ENCODE measurements at places on chromosomes 12 and 14.

DNA sequence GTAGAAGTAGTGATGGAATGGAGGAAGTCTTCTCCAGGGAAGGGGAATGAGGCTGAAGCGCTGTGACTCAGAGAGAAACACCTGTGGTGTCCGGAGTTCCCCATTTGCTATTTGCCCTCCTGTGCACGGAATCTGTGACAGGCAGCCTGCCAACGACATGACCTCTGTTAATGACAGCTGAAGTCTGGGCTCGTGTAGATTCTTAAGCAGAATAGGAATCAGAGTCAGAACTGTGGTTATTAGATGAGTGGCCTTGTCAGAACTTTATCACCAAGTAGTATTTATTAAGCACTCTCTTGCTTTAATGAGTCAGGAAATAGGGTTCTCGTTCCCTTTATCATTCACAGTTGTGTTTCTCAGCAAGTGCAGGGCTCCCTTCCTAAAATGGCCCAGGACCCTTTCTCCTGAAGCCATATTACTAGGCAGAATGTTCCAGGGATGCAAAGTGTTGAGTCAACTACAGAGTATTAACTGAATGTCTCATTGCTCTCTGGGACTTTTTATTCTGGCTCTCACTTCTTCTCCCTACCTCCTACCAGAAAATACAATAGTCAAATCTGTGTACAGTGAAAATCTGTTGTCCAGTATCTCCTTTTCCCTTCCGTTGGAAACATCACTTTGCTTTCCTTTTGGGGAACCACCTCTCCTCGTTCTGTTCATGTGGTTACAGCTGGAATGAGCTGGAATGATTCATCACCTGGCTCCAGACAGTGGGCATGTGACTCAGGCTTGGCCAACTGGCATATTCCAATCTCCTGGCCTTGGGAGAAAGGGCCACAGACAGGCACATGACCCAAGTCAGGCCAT is 77.8 kb upstream of the MAX start:
- peak; percentile 79 for DNase-seq

GRCh38 chr14:43169722-43170121 is 1337.4 kb downstream of the FSCB start:
- no peak for DNase-seq

GRCh38 chr14:64800000-64800399 is 79.7 kb downstream of the SPTB start:
- peak; percentile 16 for DNase-seq

DNA sequence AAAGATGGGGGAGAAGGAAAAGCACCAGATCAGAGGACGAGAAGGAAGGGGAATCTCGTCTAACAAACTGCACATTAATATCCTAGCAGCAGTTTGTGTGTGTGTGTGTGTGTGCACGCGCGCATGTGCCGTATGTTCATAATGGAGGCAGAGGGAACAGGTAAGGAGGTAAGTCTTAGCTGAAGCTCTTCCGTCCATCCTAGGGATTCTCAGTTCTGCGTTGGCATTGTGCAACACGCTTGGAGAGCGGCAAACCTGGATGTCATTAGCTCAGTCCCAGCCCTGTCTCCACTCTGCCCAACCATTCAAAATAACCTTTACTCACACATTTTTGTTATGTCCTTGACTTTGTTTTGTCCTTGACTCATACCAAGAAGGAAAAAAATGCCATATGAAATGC is 1.6 kb upstream of the C1R start:
- DNase-seq, result no peak

DNA sequence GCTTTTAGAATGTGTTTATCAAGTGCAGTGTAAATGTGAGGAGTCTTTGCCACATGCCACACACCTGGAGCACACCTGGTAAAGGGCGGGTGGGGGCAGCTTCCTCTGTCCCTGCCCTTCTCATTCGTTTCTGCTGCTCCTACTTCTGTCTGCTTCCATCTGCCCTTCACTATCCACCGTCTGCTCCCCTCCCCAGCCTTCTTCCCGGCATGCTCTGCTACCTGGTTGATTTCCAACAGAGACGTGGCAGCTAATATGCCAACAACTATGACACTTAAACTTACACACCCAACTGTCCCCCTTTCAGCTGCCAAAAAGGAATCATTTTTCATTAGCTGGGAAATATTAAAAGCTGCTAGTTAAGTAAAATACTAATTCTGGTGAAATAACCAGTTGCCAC is 9.1 kb upstream of the CARMIL3 start:
- DNase-seq, result no peak

DNA sequence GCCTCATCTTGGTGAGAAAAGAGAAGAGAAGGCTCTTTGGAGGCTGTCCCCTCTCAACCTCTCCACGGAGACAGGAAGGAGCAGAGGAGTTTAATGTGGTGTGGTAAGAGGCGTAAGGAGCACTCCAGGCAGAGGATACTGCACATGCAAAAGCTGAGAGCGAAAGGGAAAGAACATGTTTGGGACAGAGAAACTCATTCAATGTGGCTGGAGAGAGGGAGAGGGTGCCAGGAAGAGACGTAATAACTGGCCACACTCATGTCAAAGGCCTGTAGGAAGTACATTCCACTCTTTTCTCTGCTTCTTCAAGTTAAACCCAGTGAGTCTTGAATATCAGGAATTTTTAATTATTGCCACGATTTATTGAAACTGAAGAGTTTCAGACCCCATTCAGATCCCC is 12.0 kb downstream of the VDR start:
- no peak for DNase-seq

- DNase-seq, result no peak
These were observed 46.0 kb upstream of the LGR5 start for GRCh38 chr12:71393625-71394024.

DNA sequence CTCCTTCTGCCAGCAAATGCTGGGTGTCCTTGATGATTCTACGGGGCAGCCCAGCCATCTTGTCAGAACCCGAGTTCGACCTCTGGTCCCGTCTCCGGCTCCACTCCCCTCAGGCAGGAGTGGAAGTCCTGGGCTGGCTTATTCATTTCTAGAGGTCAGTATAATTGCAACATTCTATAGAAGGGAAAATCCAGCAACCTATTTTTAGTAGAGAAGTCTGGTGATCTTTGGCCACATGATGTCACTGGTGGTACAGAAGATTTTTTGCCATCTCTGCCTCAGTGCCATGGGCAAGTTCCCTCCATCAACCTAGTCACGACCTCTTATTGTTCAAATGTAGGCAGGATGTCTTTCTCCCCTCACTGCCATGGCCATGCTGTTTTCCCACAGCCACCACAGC is 22.4 kb downstream of the OR10G2 start:
- DNase-seq, result no peak

DNA sequence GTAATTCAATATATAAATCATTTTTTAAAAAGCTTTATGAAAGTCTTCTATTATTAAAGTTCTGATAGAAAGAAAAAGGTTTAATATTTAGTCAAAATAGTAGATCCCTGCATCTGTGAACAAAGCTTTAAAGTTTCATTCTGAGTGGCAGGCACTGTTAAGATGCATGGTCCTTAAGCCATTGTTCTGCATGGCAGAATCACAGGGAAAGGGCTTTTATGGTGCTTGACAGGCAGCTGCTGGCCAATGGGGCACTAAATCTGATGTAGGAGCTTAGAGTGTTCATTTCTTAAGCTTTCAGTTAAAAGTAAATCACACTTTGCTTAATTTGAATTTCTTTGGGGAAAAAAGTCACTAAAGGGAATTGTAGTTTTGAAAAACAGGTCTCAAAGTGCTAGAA is 148.2 kb downstream of the PLEKHA5 start:
- DNase-seq, result no peak

- DNase-seq, result no peak
These were observed 78.7 kb upstream of the HIF1A start for GRCh38 chr14:61616524-61617185.

DNA sequence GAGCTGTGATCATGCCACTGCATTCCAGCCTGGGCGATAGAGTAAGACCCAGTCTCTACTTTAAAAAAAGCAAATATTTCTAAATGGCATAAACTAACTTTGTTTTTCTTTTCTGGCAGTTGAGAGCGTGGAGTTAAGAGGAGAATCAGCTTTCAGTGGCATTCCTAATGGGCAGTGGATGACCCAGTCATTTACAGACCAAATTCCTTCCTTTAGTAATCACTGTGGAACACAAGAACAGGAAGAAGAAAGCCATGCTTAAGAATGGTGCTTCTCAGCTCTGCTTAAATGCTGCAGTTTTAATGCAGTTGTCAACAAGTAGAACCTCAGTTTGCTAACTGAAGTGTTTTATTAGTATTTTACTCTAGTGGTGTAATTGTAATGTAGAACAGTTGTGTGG is 21.2 kb downstream of the TDG start:
- no peak for DNase-seq

GRCh38 chr14:20382526-20382925 is 30.8 kb downstream of the TEP1 start:
- DNase-seq, result no peak

- DNase-seq, result peak; percentile 86
These were observed 3.7 kb downstream of the ABHD12B start for GRCh38 chr14:50875359-50876070.

DNA sequence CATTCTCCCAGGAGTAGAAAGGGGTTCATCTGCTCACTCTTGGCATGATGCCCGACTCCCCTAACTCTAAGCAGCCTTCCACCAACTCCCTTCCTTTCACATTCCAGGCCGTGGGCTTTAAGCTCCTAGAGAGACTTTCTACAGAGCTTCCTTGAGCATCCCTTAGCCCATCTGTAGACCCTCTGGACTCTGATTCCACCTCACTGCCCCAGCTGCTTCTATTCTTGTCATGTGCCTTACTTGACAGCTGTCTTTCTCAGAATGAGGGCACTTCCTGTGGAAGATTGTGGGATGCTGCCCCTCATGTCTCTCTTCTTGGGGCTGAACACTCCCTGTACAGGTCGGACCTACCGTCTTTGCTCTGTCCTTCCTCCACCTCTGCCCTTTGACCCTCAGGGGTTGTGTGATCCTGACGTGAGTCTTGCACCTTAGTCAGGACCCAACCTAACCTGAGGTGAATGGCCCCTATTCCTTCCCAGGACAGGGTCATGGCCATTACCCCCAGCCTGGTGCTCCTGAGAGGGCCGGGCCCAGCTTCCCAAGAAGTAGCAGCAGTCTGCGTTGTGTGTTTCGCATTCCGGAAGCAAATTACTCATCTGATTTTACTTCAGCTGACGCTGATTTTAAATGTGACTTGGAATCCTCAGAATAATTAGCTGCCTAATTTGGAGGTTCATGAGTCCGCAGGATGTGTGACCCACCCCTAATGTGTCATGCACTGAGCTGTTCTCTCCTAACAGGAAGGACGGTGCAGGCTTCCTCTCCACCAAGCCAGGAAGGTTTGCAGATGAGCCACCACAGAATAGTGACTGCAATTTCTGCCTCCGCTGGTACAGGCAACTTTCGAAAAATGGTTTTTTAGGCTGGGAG is 2.7 kb upstream of the GALNT6 start:
- DNase-seq, result peak; percentile 74

- DNase-seq, result no peak
These were observed 17.9 kb upstream of the TCL1B start for GRCh38 chr14:95668235-95668772.

Measured in activated CD4-positive, alpha-beta memory T cell treated with anti-CD3 and anti-CD28 coated beads for 36 hours (primary cell).